ENCODE measurements at places on chromosomes 16 and 17. TPM values are rescaled to one million over a fixed set of nuclear protein-coding genes. Genes with fewer than 3 reads are reported as not detected.

Gene MRPS23
- total RNA-seq, result 72.9 TPM

DNA sequence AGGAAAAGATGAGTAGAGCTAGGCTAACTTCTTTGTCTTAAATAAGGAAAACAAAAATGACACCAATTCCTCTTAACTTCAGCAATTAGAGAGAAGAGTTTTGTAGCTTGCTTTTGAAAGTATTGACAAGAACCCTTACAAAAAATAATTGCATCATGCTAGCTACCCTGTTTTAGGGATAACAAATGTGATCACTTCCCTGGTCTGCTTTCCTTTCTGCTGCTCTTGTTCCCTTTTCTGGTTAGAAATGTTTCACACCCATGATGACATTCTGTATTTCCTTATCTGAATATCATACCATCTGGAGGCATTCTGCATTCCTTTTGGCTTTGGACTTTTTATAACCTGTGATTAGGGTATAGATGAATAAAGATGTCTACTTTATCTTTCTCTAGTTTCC lies 9.9 kb upstream of the SMIM36 start:
- no peak for DNase-seq

- peak; percentile 45 for DNase-seq
Observed at GRCh38 chr17:61412860-61413660, 13.4 kb downstream of the TBX2 start.

DNA sequence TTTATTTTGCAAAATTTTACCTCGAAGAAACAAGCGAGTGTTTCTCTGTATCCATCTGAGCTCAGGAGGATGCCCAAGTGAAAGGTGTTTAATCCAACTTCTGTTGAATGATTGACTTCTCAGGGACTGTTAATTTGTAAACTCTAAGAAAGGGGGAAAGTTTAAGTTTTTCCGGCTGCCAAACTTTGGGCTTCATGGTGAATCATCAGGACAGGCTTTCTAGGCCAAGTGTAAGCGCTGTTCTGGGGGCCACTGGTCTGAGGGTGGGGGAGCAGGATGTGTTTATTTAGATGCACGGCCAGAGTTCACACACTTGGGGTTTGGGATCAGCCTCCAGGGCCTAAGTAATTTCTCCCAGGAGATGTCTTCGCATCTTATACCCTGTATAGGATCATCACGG lies 110.4 kb downstream of the PITPNC1 start:
- DNase-seq, result no peak

DNA sequence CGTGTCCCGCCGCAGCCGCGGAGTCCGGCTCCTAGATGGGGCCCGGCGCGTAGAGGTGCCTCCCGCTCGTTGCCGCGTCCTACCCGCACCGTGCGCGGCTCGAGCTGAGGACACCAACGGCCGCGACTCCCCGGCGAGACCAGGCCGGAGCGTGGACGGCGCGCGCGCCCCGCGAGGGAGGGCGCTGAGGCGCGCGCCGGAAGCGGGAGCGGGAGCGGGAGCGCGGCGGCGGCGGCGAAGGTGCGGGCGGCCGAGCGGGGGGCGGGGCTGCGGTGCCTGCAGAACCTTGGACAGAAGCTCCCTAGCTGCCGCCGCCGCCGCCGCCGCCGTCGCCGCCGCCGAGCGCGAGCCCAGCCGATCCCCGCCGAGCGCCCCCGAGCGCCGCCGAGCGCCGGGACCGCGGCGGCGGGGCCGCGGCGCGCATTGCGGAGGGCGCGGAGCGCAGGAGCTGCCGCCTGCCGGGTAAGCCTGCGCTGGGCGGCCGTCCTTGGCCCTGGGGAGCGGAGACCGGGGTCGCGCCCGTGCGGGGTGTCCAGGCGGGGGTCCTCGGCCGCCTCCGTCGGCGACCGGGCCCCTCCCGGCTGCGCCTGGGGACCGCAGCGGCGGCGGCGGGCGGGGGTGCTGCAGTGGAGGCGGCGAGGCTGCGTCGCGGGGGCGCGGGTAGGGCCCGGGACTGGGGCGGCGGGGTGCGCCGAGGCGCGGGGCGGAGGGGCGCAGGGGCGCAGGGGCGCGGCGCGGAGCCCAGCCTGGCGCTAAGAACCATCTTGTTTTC lies at the start of gene CDK5R1:
Gene CDK5R1 (plus strand): TSS at position 293 of the 772 bp plus-strand sequence. CDS start 628 bp downstream, outside the sequence.
- DNase-seq, result peak; percentile 90

- no peak for DNase-seq
Observed at GRCh38 chr17:77433385-77434135, 292.8 kb downstream of the SEC14L1 start.

DNA sequence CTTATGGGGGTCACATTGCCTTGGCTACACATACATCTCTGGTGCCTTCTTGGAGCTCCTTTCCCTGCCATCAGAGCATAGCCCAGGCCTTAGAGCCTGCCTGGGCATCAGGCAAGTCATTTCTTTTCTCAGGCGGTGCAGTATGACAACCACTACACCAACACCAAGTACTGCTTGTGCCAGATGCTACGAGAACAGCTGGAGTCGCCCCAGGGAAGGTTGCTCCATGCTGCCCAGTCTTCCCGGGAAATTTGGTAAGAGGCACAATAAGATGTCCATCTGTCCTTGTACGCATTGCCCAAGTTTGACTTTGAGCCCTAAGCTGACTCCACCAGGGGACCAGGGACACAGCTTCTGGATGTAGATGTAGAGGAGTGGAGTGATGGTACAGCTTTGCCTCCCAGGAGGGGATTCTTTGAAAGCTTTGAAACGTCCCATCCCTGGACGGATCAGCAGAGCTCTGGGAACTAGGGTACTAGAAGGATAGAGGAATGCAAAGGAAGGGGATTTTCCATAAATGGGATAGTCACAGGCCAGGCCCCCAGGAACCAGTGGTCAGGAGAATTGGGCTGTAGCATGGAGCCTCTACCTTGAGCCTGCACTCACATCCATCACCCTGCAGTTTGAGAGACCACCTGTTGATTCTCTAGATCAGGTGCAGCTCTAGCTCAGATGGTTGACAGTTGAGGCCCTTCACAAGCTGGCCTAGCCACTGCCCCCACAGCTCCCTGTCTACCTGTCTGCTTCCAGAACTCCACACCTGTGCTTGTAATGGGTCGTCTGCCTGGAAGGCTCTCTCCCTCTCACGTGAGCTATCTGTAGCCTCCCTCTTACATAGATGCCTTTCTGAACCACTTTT lies 11.0 kb upstream of the NFATC3 start:
- DNase-seq, result no peak
